ENCODE measurements at places on chromosomes 3 and 15.

- DNase-seq, result no peak
These were observed 59.4 kb downstream of the DENND4A start for GRCh38 chr15:65732698-65733097.

DNA sequence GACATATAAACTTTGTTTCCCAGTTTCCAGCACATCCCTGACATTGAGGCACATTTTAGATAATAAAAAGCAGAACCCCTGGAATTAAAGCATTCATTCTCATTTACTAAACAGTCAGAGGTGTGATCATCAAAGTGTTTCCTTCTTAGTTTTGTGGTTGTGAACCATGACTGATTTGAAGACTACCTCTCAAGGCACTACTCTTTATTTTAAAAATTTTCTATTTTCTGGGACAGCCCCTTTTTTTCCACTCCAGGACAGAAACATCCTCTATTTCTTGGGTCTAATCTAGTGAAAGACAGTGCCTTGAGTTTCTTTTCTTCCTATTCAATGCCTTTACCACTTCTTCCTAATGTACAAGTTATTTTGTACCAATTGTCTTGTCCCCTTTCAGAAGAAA, 5.2 kb downstream of the SST start:
- DNase-seq, result no peak

- no peak for DNase-seq
These were observed 119.9 kb downstream of the MBNL1 start for GRCh38 chr3:152388631-152389030.

DNA sequence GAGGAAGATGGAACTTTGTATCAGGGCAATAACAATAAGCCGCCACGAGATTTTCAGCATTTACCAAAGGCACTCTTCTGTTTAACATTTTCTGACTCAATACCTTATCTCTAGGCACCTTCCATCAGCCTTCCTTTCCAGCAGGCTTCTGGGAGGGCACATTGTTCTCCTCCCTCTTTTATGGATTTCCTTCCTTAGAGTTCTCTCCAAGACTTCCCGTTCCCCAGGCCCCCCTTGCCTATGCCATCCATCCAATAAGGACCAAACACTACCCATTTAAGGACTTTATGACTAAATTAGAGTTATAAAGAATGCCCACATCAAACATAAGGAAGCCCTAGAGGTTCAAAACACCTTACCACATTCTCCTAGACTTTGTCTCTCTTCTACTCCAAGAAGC, 71.0 kb upstream of the ACP3 start:
- no peak for DNase-seq

- no peak for DNase-seq
These were observed 295.0 kb upstream of the ATP10A start for GRCh38 chr15:26158176-26158575.

- no peak for DNase-seq
These were observed 46.0 kb downstream of the RARB start for GRCh38 chr3:25474052-25474451.

DNA sequence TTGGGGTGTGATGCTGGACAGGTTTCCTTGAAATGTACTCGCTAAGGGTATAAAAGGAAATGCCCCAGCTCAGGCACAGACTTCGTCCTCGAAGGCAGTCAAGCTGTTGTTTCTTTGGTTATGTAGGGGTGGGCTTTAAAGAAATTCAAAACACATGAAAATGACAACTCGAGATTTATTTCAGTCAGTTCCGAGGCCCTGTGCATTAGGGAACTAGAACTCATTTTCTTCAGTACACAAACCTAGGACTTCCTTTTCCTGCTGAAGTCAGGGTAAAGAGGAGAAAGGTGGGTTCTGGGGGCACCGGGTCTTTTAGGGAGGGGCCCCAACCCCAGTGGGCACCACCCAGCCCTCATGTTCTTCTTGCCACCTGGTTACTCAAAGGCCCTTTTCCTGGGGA, 7.7 kb downstream of the CCR9 start:
- no peak for DNase-seq

GRCh38 chr3:60269377-60269776, 981.9 kb downstream of the FHIT start:
- no peak for DNase-seq

Measured in central memory CD8-positive, alpha-beta T cell (primary cell).